MG63 (cell line): ENCODE measurements at places on chromosomes 6 and 20.

- DNase-seq: no peak
Measured at GRCh38 chr6:1786455-1787453, 177.0 kb downstream of the FOXC1 start.

GRCh38 chr6:152086223-152086873 is 278.9 kb downstream of the ESR1 start:
- no peak for DNase-seq

DNA sequence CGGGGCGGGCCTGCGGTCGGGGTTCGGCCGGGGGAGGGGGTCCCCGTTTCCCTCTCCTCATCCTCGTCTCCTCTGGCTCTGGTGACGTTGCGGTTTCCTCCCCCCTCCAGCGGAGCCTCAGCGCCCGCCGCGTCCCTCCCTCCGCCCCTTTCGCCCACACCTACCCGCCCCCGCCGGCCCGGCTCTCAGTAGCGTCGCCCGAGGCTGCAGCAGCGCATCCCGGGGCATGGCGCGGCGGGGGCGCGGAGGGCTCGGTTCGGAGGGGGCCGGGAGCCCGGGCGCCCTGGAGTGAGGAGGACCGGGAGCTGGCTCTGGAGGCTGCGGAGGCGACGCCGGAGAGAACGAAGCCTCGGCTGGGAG is at the start of gene DSE:
DSE (plus strand) TSS at position 188 of the 360 bp plus-strand sequence. CDS start 28,304 bp downstream, outside the sequence.
- peak; percentile 73 for DNase-seq

DNA sequence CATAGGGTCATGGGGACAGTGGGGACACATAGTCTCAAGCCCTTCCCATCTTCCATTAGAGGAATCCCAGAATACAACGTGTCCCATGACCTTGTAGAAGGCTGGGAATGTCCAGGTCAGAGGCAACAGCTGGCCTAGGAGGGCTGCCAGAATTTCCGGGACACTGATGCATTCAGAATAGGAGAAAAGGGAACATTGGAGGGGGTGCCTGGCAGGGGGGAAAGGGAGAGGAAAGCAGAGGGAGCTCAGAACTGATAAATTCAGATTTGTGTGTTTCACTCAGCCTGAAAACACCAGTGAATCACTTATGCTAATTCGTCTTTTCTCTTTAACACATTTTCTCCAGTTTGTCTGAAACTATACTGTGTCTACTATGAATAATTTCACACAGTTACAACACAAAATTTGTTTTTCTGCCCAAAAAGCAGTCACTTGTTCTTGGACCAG is 35.5 kb upstream of the BMP2 start:
- no peak for DNase-seq

GRCh38 chr6:66103954-66104353 is 396.9 kb upstream of the EYS start:
- DNase-seq: no peak
